ENCODE measurements at places on chromosomes 5 and 9. TPM values are rescaled to one million over a fixed set of nuclear protein-coding genes. Genes with fewer than 3 reads are reported as not detected.

Gene GZMA
- not detected for total RNA-seq

Gene CLK4
- 20.0 TPM for total RNA-seq

Gene MYORG
- total RNA-seq = 2.4 TPM

Gene DND1
- 0.09 TPM for total RNA-seq

Gene CCL19
- total RNA-seq = not detected

Gene TSSK1B
- total RNA-seq = 0.09 TPM
